ENCODE measurements at places on chromosomes 6 and 20. TPM values are rescaled to one million over a fixed set of nuclear protein-coding genes. Genes with fewer than 3 reads are reported as not detected.

The PACSIN1 gene
- 0.07 TPM for total RNA-seq

The YWHAB gene
- total RNA-seq, result 273 TPM

The ETV7 gene
- 2.4 TPM for total RNA-seq

The CDKAL1 gene
- total RNA-seq, result 22.1 TPM

The HNF4A gene
- total RNA-seq, result not detected
